ENCODE measurements at places on chromosomes 3 and 15. TPM values are rescaled to one million over a fixed set of nuclear protein-coding genes. Genes with fewer than 3 reads are reported as not detected.

RTP1 gene
- not detected for total RNA-seq

- peak; percentile 64 for ATAC-seq
Observed at GRCh38 chr15:52730173-52730572, 51.0 kb upstream of the ATOSA start.

SKOR1 gene
- 0.13 TPM for total RNA-seq

- no peak for ATAC-seq
Observed at GRCh38 chr3:145648396-145648795, 512.6 kb downstream of the PLOD2 start.

GRCh38 chr15:91070872-91071271, 29.2 kb upstream of the SV2B start:
- ATAC-seq: no peak

GRCh38 chr3:11584570-11584969, 59.1 kb downstream of the VGLL4 start:
- ATAC-seq: no peak
